ENCODE measurements at places on chromosomes 1 and 21.

DNA sequence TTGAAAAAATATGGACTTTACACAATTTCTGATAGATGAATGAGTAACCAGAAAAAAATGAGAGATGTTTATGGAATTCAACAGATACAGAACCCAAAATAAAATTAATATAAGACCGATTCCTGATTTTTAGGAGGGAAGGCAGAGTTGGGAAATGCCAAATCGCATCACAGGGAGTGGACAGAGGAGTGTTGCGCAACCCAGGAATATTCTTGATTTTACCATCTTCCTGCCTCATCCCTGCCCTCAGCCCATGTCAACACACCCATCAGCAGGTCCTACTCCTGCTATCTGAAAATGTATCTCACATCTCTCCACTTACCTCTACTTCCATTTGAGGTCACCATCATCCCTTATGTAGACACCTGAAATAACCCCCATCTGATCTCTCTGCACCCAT is 221.0 kb downstream of the DSCAM start:
- no peak for DNase-seq

- DNase-seq, result no peak
Measured at GRCh38 chr1:44950434-44950833, 36.0 kb downstream of the EIF2B3 start.

DNA sequence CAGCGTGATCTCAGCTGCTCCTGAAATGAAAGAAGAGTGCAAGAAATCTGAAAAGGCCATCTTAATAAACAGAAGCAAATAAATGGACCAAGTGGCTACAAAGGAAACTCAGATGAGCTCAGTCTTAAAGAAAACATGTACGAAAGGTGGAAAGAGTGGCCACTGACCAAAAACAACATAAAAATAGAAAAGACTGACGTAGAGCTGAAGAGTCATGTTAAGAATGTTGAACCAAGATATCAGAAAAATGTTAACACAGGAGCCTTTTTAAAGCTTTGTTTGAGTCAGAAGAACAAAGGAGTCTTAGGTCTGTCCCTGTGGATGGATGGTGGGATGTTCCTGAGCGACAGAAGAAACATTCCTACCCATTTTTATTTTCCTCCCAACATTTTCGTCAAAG is 30.8 kb upstream of the ZNF648 start:
- DNase-seq, result no peak

GRCh38 chr21:35350965-35351364 is 301.9 kb upstream of the RUNX1 start:
- no peak for DNase-seq

GRCh38 chr1:233613252-233614172 is at the start of gene KCNK1:
Gene KCNK1 (plus strand): TSS chr1:233614106. CDS start chr1:233614172, 66 bp downstream.
- no peak for DNase-seq

DNA sequence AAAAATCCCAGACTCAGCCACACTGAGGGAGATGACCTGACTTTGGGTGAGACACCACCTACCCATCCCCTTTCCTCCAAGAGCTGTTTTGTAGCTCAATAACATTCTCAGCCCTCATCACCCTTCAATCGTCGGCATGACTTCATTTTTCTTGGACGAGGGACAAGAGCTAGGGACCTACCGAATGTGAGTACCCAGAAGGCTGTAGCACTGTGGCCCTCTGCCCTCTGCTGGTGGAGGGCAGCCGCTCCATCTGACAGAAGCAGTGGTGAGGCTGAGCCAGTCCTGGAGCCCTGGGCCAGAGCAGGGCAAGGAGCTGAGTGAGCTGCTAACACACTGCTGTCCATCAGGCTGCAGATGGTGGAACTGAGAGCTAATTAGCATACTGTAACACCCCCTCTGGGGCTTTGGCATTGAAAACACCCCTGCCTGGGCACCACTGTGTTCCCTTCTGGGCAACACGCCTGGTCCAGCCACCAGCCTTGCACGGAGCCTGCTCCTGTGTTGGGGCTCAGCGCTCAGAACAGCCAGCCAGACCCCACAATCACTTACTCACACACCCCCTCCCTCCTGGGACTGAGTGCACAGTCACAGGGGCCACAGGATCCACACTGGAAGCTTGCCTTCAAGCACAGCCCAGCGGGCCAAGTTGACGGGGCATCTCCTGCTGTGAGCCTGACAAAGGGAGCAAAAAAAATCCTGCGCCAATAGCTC is 18.3 kb upstream of the ALPL start:
- DNase-seq, result no peak

GRCh38 chr1:55289614-55290013 is 74.5 kb upstream of the USP24 start:
- no peak for DNase-seq

GRCh38 chr1:94754570-94754969 is 65.6 kb upstream of the SLC44A3 start:
- DNase-seq, result no peak

- no peak for DNase-seq
Measured at GRCh38 chr21:42861311-42861847, 18.0 kb downstream of the WDR4 start.

- DNase-seq, result no peak
Measured at GRCh38 chr1:109136766-109137165, 22.9 kb downstream of the ELAPOR1 start.

DNA sequence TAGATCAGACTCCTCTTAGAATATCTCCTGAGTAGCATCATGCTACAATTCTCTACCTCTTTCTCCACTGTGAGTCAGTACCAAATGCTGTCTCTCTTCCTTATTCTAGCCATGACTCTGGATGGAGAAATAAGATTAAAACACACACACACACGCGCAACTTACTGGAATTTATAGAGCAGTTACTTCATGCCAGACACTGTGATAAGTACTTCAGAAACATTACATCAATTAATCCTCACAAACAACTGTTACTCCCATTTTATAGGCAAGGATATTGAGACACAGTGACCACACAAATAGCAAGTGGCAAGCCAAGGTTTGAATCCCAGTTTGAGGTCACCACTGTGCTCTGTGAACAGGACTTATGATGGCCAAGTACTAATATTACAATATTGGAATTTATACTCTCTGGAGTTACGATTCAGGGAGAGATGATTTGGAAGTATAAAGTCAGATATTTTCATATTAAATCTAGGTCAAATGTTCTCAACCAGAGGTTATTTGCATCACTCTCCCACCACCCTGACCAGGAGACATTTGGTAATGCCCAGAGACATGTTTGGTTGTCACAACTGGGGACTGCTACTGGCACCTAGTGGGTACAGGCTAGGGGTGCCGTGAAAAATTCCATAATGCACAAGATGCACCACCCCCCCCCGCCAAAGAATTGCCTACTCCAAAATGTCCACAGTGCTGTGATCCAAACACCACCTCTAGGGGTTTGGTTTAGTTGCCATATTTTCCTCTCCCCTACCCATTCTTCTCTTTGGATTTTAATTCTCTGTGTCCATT is 221.6 kb downstream of the LTN1 start:
- DNase-seq, result no peak

GRCh38 chr21:15219894-15220293 is 155.1 kb upstream of the NRIP1 start:
- no peak for DNase-seq

DNA sequence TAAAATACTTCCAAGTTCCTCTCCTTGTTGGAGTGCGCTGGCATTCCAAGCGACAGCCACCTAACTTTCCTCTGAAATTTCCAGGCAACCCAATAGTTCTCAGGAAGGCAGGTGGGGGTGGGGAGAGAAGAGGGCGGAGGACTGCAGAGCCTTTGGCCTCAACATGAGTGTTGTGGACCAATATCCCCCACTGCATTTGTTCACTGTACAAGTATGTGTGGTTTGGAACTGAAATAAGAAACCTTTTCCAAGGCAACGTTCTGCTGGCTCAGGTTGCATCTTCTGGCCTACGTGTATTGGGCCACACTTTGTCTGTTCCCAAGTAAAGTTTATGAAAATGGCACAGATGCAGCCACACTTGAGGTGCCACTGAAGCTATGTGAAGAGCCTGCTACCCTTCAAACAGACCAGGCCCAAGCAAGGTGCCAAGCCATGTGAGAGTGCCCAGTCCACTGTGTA is 153.4 kb downstream of the DHRS3 start:
- DNase-seq, result no peak

DNA sequence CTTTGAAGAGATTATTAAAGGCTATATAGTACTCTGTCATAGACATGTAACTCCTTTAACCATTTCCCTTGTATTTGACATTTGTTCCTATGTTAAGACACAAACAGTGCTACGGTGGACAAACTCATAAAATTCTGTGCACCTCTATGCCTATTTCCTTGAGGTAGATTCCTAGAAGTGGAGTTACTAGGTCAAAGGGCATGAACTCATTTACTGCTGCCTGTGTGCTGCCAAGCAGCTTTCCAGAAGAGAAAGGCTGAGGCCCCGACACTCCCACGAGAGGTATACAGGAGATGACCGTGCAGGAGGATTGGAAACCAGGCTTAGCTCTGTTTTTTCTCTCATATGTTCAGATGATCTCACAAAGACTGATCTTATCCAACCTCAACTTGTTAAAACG is 34.4 kb upstream of the TENT5C start:
- DNase-seq, result no peak

- DNase-seq, result no peak
Measured at GRCh38 chr21:38227401-38227800, 29.4 kb upstream of the KCNJ15 start.

DNA sequence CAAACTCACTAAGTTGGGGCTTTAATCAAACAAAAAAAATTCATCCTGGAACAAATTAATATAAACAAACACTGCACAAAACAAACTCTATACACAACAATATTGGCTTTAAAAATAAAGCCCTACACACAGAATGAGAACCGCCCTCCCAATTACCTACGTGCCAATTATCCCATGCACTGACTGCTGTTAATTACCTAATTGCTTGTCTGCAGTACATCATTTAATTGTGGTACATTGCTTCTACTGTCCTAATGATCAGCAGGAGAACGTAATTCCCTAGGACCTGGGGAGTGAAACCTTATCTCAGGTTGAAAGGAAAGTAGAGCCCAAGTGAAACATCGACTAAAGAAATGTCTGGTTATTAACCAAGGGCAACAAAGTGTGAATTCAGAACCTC is 364.5 kb downstream of the KCNH1 start:
- DNase-seq, result no peak

DNA sequence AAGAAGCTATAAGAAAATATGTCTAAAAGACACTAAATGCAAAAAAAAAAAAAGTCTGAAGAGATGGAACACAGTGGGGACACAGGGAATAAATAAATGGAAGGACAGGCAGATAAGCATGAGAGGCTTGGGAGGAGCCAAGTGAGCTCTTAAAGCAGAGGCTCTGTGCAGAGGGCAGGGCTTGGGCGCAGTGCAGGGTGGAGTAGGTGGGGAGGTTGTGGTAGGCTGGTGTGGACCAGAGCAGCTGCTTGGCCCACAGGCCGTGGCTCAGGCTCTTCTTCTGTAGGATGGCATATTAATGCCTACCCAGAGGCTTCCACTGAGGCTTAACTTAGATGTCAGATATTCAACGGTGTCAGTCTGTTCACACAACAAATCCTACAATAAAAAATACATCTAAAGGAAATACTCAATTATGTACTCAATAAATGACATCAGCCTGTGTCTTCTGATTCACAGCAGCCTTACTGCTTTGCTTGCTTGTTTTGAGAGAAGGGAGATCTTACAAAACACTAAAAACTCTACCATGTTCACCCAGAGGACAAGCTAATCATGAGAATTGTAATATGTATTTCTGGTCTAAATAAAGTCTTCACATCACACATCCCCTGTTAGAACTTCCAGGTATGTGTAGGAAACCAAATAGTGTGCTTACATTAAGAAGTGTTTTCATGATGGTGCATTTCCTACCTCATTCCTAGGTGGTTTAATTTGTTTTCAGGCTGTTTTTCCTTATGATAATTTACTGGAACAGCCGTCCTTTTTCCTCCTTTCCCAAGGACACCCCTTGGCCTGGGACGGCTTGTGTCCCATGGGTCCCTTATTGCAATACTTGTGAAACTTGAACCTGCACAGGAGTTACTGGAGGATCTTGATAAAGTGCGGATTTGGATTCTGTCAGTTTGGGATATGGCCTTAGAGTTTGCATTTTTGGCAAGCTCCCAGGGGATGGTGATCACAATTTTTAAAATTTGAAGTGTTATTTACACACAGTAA is 24.9 kb downstream of the DIP2A start:
- no peak for DNase-seq

DNA sequence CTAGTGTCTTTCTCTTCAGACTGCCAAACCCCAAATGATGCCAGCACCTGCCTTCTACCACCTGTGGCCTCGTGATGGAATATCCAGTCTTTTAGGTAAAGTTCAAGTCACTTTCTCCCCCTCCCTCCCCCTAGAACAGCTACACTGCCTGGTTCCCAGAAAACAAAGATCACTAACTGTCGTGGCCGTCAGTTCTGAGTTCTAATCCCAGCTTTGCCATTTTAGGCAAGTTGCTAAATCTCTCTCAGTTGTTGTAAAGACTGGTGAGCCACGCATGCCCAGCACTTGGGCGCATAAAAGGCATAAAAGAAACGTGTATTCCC is 648 bp upstream of the TRAPPC3 start:
- DNase-seq, result no peak

GRCh38 chr1:16138772-16139221 is 17.1 kb downstream of the EPHA2 start:
- no peak for DNase-seq

GRCh38 chr1:182129398-182129797 is 67.9 kb upstream of the ZNF648 start:
- DNase-seq, result no peak

DNA sequence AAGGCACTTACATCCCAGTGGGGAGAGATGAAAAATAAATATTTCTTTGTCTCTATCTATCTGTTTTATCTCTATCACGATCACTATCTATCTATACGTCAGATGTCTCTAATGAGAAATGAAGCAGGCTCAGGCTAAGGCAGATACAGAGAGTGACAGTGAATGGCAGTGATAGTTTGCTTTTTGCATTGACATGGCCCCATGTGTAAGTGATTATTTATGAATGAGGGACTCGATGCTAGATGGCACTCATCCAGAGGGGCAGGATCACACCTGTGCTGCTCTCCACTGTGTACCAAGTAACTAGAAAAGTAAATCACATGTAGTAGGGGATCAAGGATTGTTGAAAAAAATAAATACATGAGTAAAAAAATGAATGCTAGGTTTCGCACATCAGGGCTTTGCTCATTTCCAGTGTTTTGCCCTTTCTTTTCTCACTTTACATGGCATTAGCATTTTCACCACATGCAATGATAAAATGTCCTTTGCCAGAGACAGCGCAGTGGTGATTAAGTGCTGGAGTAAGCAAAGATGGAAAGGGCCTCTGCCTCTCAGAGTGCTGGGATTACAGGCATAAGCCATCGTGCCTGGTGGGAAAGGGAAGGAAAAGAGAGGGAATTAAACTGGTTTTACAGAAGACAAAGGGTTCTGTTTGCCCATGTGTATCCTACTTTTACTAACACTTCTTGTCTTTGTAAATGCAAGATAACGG is 16.5 kb downstream of the TBX19 start:
- DNase-seq, result no peak

DNA sequence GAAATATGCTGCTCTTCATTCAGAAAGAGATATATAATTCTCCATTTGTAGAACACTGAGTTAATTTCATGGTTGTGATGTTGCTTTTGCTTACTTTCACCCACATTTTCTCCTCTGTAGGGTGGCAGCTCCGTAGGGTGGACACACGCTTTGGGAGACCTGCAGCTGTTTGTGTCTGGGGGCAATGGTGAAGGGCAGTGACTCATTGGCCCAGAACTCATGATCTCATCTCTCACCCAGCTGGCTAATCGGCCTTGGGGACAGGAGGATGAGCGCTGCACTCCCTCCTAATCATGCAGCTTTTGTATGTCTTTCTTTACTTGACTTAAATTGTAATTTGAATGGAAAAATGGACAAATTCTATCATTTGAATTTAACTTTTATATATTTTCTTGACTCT is 9.6 kb downstream of the DISC1 start:
- DNase-seq, result no peak
